OCI-M1 (cell line): ENCODE measurements at places on chromosomes 3 and 15.
A peak's percentile ranks its signal among the peaks of the same experiment; 100 is the strongest.

- peak; percentile 37 for DNase-seq
Measured at GRCh38 chr3:170563712-170564423, 22.0 kb downstream of the SLC7A14 start.

GRCh38 chr15:84915606-84915958, 31.1 kb downstream of the SLC28A1 start:
- DNase-seq = no peak

DNA sequence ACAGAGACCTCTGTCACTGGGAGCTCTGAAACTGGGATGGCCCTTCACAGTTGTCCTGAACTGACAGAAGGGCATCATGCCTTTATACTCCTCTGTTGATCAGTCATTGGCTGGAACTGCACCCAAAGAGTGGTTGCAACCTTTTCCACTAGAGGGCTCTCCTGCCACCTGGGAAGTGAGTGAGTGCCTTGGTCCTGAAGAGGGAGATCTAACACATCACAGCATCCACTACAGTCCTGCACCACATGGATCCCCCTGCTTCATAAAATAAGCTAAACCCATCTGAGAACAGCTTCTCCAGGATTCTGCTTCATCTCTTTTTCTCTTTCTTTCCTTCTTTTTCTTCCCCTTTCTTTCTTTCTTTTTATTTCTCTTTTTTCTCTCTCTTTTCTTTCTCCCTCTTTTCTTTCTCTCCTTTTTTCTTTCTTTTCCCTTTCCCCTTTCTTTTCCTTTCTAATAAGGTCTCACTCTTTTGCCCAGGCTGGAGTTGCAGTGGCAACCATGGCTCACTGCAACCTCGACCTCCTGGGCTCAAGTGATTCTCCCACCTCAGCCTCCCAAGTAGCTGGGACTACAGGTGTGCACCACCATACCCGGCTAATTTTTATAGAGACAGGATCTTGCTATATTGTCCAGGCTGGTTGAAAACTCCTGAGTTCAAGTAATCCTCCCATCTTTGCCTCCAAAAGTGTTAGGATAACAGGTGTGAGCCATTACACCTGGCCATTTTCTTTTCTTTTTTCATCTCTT, 42.8 kb upstream of the RAF1 start:
- DNase-seq = peak; percentile 89

GRCh38 chr15:89208256-89208655, 13.1 kb downstream of the RLBP1 start:
- DNase-seq = no peak
